ENCODE measurements at places on chromosomes 11 and 22. TPM values are rescaled to one million over a fixed set of nuclear protein-coding genes. Genes with fewer than 3 reads are reported as not detected.

- peak; percentile 13 for DNase-seq
Measured at GRCh38 chr22:39219071-39220039, 25.4 kb downstream of the PDGFB start.

DNA sequence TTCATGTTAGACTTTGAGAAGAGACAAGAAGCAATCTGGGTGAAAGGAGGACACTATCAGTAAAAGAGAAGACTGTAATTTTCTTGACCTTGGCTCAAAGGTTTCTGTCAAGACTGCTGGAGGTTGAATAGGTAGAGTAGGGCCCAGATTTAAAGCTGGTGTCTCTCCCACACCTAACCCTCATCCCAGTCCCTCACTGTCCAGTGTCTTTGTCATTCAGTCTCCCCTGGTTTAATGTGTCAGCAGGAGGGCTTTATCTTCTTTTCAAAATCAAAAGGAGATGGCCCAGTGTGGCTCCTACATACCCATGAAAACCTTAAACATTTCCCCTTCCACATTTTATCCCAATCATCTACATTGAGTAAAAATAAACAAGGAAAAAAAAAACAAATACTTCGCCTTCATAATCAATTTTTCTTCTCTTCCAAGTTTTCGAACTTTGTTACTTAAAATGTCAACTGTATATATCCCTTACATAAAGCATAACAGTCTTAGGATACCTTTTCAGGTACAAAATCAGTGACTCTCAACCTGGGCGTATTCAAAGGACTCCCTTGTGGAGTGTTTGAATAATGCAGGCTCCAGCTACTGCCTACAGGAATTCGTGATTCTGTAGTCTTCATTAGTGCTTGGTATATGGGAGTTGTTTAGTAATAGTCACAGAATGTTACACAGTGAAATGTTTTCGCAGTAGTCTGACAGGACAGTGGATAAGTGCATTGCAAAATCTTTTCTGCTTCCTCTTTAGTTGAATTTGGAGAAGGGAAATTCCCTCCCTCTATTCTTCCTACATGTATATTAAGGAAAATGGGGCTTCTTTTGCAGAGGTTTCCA lies 87.2 kb downstream of the FAT3 start:
- DNase-seq, result no peak

GRCh38 chr22:27170491-27170890 lies 513.1 kb downstream of the MIAT start:
- no peak for DNase-seq

GRCh38 chr11:64489831-64490441 lies 101.1 kb upstream of the SLC22A12 start:
- peak; percentile 58 for DNase-seq

GRCh38 chr22:21943571-21944448 lies 8.8 kb downstream of the PPM1F start:
- no peak for DNase-seq

DNA sequence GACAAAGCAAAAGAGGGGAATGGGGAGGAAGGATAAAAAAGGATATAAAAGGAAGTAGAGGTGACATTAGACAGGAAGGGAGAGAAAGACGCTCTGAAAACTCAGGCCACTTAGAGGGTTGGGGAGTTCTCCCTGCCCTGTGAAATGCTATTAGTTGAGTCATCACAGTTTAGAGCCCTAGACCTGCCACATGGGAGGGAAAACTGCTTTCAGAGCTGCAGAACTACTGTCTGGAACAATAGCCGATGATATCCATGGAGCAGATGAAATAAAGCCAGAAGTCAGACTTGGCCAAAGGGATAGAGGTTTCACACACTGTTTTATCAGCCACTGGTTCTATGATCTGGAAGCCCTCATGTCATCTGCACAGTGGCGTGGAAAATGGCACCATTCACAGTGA lies 157.9 kb downstream of the NCAM1 start:
- DNase-seq, result no peak

- DNase-seq, result no peak
Measured at GRCh38 chr11:96228910-96229309, 114.1 kb downstream of the MAML2 start.

DNA sequence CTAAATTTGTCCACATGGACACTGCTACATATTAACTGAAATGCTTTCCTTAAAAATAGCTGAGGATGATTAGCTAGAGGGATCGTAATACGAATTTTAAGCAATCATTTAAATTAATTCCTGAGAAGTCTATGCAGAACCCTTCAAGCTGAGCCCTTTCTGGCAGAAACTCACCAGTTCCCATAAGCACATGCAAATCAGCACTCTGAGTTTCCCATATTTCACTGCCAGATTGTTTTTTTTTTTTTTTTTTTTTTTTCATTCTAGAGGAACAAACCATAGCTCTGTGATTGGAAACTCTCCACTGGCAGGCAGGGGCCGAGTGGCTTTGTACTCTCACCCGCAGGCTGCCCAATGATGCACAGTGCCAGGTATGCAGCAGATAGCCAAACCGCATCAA lies 145.6 kb downstream of the EFCAB6 start:
- no peak for DNase-seq

- DNase-seq, result no peak
Measured at GRCh38 chr11:116725434-116726221, 47.2 kb downstream of the BUD13 start.

- no peak for DNase-seq
Measured at GRCh38 chr11:34302046-34302921, 55.5 kb downstream of the ABTB2 start.

DNA sequence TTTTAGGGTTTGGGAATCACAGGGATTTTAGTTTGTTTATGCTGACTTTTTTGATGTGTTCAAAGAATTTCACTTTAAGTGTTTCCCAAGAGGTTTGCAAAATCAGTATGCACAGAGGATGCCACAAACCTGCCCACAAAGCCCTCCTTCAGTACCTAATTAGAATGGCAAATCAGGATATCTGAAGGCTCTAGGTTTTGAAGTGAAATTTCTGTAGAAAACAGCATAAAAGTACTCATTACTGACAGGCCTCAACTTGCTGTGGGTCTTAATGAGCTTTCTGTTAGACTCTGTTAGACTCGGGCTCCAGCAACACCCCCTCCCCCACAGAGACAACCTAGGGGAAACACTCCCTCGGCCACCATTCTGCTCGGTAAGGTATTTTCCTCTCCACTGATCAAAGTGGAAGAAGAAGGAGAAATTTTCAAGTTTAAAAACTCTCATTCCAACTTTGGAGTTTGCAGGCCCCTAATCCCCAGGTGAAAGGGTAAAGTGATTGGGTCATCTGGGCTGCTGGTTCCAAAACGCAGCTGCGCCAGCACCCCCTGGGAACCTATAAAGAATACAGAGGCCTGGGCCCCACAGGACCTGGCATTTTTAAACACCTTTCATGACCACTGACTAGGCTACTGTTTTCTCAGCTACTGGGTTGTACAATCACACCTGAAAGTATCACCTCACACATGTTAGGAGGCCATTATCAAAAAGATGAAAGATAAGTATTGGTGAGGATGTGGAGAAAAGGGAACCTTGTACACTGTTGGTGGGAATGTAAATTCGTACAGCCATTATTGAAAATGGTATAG lies 67.5 kb downstream of the PLEKHA7 start:
- DNase-seq, result no peak

- DNase-seq, result peak; percentile 57
Measured at GRCh38 chr11:78564490-78565467, 9.9 kb downstream of the NARS2 start.

DNA sequence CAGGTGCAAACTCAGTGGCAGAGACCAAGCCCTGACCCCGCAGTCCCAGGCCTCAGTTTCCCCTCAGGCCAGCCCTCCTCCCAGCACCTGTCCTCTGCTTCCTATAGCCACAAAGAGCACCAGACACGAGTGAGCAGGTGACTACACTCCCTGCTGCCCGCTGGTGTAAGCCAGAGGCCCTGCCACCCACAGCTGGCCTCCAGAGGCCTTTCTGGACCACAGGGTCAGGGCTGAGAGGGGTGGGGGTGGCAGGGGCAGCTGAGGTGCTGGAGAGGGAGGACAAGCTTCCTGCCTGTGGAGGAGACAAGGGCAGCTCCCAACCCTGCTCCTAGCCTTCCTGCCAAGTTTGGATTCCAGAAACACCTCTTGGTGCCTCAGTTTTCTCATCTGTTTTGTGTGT lies 31.3 kb upstream of the WNT7B start:
- DNase-seq, result no peak

DNA sequence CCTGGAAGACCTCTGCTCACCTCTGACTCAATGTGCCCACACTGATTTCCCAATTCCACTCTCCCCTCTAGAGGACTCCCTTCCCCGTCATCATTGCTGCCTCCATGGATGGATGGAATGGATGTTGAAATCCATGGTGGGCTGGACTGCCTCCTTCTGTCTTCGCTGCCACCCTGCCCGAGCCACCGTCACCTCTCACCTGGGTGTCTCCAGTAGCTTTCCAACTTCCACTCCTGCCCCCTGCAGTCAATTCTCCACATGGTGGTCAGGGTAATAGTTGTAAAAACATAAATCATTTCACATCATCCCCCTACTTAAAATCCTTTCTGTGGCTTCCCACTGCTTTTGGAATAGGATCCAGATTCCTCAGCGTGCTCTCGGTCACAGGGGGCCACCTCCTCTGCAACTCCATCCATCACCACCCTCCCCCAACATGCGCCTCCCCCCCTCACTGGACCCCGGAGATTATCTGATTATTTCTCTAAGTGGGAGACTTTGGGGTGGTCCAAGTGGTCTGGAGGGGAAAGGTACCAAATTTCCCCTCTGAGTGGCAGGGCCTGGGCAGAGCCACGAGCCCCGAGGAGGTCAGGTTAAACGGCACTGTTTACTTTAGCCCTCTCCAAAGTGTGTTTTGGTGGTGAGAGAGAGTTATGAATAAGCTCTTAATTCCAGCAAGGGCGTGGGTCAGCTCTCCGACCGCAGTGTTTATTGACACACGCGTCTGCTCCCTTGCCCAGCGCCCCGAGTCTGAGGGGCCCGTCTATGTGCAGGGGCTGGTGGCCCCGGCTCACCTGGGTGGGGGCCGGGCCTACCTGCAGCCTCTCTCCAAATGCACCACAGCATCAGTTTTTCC lies 313.7 kb downstream of the MN1 start:
- DNase-seq, result no peak

GRCh38 chr11:46050003-46050461 lies 71.2 kb downstream of the PHF21A start:
- no peak for DNase-seq

DNA sequence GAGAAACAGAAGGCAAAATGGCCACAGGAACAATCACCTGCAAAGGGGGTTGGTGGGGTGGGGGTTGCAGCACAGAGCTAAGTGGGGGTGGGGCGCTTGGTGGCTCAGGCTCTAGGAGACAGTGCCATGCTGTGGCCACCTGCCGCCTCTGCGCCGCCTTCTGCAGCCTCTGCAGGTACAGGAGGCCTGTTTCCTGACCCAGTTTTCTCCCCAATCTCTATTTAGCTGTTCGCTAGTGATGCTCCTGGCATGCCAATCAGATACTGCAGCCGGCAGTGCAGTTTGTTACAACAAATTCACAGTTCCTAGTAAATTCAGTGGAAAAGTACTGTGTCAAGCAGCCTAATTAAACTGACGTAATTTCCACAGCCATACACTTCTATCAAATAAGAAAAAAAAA lies 106.4 kb downstream of the SERGEF start:
- no peak for DNase-seq

- no peak for DNase-seq
Measured at GRCh38 chr11:73091521-73092305, 50.4 kb downstream of the FCHSD2 start.

DNA sequence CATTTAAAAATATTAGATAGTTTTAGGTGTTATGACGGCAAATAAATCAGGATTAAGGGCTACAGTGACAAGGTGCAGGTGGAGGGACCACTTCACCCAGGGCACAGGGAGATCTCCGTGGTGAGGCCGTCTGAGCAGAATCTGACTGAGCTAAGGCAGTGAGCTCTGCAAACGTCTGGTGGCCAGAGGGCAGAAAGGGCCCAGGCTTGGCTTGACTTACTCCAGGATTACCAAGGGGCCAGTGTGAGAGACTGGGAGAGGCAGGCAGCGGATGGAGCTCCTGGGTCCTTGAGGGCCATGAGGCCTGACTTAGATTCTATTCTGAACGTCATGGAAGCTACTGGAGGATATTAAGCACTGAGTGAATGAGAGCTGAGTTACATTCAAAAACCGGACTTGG lies 125.9 kb upstream of the B3GAT1 start:
- peak; percentile 16 for DNase-seq

DNA sequence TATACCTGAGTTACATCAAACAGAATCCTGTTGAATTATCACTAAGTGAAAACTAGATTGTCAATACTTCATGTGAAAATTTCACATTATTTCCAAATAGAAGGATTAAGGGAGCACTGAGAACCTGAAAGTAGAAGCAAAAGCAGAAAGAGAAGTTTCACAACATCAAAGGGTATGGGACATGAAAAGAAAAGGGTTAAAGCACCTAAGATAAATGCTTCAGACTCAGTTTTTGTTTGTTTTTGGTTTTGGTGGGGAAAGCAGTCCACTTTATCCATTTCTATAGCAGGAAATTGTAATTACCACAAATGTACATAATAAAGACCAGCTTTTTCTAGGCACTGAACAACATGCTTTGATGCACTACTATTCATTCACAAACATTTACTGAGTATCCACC lies 1069.7 kb upstream of the CCDC90B start:
- no peak for DNase-seq

DNA sequence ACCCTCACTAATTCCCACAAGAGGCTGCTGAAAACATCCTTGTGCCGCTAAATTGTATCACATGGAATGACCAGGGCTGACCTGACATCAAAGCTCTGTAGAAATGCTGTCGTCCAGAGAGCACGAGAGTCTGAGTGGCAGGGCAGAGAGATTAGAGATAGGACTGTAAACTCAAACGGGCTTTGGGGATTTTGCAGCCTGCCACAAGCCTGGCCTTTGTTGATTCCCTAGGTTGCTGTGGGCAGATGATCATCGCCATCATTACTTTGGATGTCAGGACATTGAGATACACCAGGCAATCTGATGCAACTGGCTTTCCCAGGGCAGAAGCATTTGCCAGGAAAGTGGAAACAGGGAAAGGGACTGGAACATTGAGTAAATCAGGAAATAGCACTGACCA lies 131.6 kb downstream of the ETS1 start:
- no peak for DNase-seq

The KIRREL3 gene
- not detected for total RNA-seq

The ARHGEF17 gene
- total RNA-seq, result 0.16 TPM

The TIGD3 gene
- 0.76 TPM for total RNA-seq

The MAP6 gene
- total RNA-seq, result not detected

The MRGPRF gene
- not detected for total RNA-seq

The OR51D1 gene
- total RNA-seq, result not detected

The LRRC55 gene
- not detected for total RNA-seq

The MMP7 gene
- not detected for total RNA-seq

The ARHGAP20 gene
- total RNA-seq, result 0.08 TPM

The CST6 gene
- total RNA-seq, result 0.43 TPM

The RIN1 gene
- 4.9 TPM for total RNA-seq

The CLTCL1 gene
- total RNA-seq, result 3.3 TPM
